ENCODE measurements at places on chromosomes 7 and 10.

GRCh38 chr10:50621968-50622705, 1.6 kb downstream of the SGMS1 start:
- peak; percentile 92 for DNase-seq

- DNase-seq = no peak
These were observed 175.1 kb downstream of the AVL9 start for GRCh38 chr7:32670110-32671025.

DNA sequence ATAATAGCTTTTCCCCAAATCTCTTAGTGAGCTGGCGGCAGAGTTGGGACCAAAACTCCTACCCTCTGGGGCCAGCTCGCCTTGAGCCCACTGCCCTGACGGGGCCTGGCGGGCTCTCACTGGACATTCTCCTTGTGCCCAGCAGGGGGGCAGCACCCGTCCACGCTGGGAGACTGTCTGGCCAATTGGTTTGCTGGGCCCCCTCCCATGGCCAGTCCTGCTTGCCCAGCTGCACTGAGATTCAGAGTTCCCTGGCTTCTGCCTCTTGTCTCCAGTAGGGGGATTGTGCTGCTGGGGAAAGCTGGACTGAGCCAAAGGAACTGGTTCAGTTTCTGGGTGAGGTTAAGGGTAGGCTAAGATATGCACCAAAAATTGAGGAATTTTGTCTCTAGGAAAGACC, 59.8 kb downstream of the RAMP3 start:
- peak; percentile 24 for DNase-seq

DNA sequence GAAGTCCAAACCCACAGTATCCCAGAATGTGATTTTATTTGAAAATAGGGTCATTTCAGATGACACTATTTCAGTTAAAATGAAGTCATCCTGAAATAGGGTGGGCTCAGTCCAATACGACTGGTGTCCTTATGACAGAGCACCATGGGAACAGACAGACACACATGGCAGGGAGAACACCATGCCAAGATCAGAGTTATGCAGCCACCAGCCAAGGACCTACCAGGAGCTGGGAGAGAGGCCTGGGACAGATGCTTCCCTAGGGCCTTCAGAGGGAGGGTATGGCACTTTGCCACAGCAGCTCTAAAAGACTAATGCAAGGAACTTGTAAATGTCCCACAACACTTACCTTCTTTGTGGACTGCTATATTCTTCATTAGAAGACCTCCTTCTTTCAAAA, 226.5 kb downstream of the NEBL start:
- DNase-seq = no peak

DNA sequence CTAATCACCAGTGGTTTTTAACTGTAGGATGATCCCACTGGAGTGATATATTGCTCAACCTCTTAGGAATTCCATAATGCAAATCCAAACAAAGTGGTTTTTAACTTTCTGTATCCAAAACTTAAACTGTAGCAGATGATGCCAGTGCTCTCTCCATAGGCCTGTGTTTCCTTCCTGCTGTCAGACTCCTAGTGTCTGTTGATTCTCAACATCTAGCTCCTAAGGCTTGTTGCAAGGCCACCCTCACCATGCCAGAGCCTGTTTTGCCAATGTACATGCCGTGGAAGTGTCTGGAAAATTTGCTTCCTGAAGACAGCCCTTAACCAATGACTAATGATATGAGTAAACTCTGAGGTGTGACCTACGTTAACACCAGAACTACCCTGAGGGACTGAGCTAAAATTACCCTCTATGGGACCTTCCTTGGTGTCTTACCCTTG, 39.3 kb downstream of the C1GALT1 start:
- DNase-seq = no peak

DNA sequence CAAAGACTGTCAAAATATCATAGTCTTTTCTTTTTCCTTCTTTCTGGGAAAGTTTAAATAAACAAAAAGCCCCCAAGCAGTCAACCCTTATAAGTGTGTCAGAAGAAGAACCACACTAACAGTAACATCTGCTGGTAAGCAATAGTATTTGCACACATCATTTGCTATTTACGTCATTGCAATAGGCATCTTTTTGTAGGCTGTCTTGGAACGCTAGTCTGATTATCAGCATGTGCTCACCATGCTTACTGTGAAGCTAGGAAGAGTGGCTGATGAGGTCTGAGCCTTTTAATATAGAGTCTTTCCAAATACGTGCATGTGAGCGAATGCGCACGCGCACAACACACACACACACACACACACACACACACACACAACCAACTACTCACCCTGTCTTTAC, 599.0 kb upstream of the TPK1 start:
- no peak for DNase-seq

GRCh38 chr10:121708728-121709674, 110.8 kb upstream of the FGFR2 start:
- no peak for DNase-seq

DNA sequence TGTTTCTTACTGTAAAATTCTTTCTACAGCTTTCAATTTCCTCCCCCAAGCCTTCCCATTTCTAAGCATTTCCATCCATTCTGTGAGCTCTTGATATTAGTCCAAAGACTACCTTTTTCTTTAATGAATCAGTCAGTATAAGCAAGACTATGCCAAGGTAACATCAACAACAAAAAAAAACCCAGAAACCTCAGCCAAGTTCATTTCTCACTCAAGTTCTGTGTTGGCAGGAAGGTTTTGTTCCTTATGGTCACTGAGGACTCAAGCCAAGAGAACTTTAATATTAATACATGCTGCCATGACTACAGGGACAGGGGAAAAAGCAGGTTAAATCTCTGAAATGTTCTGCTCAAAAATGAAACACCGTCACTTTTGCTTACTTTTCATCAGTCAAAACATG, 621.2 kb upstream of the NRP1 start:
- no peak for DNase-seq

- peak; percentile 42 for DNase-seq
These were observed 165.9 kb upstream of the PPP1R3A start for GRCh38 chr7:114084472-114085312.

DNA sequence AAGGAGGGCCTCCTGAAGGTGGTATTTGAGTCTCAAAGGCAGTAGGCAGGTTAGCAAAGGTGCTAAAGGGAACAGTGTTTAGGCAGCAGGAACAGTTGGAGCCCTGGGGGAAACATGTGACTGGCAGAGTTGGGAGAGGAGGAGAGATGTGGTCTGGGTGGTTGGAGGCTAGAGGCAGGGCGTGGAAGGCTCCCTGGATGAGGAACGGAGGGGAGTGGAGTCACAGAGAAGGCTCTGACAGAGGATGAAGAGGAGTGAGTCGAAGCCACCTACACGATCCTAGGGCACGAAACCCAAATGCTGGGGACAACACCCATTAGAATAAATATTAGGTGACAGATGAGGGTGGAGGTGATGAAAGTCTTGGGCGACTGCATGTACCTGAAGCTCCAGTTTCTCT, 19.6 kb upstream of the MGMT start:
- no peak for DNase-seq

GRCh38 chr10:28254290-28254985, 48.4 kb downstream of the MPP7 start:
- no peak for DNase-seq

DNA sequence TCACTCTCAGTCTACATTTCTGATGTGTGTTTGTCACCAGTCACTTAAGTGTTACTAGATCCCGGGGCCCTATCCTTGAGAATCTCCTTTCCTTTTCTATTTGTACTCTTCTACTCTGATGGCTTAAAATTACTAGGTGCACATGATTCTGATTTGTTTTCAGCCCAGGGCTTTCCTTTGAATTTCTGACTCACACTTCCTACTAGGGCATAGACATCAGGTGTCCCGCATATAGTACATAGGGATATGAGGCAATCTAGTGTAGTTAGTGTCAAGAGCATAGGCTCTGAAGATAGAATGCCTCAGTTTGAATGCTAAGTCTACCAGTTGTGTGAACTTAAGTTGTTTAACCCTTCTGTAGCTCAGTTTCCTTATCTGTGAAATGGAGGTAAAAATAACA, 49.4 kb upstream of the LRRN3 start:
- DNase-seq = no peak

- no peak for DNase-seq
These were observed 1.2 kb upstream of the INPP5A start for GRCh38 chr10:132536241-132536876.

- no peak for DNase-seq
These were observed 644.6 kb downstream of the ACTR3B start for GRCh38 chr7:153404124-153404523.

DNA sequence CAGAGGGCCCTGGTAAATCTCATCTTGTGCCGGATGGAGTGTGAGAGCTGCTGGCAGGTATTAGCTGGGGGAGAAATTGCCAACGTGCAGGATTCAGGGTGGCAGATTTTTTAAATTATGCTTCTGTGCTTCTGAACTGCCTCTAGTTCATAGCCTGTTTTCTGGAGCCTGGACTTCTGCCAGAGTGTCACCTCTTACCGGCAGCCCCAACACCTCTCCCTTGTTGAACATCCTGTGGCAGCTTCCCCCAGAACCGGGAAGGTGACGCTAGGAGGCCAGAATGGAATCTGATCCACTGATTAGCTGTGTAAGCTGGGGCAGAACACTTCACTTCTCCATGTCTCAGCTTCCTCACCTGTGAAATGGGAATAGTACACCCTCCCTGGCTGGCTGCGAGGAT, 5.1 kb downstream of the VWA2 start:
- DNase-seq = no peak

DNA sequence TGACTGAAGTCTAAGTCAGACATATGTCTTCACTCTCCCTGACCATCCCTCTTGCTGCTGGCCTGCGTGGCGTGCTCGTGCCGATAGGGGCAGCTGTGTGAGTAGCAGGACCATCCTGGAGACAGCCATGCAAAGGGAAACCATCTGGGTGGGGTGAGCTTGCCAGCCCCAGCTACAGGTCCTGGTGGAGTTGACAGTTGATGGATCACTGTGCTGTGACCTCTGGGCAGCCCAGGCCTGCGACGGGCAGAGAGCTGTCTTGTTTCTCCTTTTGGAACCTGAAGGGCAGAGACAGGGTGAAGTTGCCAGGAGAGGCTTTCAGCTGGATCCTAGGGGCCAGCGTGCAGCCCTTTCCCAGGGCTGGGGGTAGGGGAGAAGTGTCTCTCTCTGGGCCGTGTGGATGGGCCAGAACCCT, 44.7 kb downstream of the GRK5 start:
- DNase-seq = no peak

DNA sequence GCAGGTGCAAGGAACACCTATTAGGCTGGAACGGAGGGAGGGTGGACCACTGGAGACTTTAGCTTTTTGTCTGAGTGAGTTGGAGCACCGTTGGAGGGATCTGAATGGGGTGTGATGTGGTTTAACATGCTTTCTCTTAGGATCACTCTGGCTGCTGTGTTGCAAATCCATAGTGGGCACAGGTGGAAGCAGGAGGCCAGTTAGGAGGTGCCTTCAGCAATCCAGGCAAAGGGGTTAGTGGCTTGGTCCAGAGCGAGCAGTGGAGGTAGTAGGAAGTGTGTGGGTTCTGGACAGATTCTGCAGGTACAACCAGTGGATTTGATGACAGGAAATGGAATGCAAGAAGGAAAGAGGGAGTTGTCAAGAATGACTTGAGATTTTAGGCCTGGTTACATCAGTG, 95.0 kb downstream of the MMRN2 start:
- no peak for DNase-seq

DNA sequence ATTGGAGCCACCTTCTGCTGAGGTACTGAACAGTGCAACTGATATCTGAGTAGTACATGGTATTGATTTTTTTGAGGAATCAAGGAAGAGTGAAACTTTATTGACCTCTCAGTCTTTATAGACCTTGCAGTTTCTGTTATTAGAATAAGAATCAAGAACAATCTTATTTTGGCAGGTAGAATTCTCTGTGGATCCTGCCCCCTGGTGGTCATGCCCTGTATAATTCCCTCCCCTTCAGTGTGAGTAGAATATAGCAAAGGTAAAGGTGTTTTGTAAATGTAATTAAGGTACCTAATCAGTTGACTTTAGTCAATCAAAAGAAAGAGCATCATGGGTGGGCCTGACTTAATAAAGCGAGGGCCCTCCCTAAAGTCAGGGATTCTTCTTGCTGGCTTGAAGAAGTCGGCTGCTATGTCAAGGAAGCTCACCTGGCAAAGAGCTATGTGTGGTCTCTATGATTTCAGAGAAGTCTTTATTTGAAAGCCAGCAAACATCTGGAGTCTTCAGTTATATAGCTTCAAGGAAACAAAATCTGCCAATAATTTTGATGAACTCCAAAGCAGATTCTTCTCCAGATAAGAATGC, 142.8 kb downstream of the LSM5 start:
- DNase-seq = peak; percentile 48

DNA sequence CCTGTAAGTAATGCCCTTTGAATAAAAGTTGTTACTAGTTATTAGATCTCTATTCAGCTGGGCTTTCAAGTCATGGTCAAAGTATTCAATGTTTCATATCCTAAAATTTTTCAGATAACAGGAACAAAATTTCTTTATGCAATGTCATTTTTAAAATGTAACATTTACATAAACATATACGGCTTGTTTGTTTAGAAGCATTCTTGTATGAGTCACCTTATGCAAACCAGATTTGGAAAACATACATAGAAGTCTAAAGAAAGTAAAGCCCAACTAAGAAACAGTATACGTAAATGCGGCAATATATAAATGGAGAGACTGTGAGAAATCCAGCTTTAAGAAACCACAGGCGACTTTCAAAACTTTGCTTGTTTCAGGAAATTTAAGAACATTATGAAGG, 10.5 kb downstream of the TMEM168 start:
- no peak for DNase-seq

DNA sequence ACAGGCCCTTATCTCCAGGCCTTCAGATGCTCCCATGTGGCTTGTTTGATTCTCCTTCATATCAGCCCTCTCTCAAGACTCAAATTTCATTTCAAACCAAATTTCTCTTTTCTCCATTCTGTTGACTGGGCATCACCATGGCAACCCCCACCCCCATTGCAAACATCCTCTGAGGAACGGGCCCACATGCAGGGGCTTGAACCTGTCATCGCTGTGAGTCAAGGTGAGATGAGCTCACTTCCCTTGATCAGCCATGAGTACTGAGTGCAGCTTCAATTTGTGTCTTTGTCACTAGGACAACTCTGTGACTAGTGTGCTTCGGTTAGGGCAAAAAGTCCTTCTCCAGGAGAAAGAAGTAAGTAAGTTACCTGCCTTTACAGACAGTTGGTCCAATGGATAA, 41.9 kb downstream of the CALML3 start:
- no peak for DNase-seq

DNA sequence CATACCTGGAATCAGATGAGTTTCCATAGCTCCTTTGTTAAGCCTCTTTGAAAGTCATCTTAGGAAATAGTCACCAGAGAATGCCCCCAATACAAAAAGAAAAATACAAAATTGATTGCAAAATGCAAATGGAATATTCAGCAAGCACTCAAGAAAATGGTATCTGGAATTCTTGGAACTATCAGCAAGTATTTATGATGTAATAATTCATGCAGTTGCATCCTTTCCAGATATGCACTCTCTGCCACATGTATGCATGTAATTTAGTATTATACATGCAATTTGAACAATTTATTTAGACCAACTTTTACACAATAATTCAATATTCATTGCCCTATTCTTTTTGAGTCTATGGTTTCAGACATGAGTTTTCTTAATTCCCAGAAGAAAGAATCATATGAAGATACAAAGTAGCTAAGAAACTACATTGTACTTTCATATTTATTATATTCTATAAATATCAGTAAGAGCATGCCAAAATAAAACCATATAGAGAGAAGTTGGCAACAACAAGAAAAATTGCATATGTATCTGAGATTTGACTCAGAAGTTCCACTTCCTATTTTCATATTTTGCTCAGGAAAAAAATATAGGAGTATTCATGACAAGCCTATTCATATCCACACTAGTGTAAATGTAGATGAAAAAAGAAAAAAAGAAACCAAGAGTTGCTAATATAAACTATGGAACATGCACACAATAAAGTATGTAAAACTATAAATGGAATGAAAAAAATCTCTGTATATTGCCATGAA, 338.5 kb downstream of the SEMA3D start:
- peak; percentile 14 for DNase-seq

GRCh38 chr10:63977329-63977923, 456.2 kb downstream of the REEP3 start:
- DNase-seq = peak; percentile 53
